HuH-7 (cell line): ENCODE measurements at places on chromosomes 5 and 9.

GRCh38 chr9:27861887-27862286 is 288.6 kb upstream of the C9orf72 start:
- DNase-seq, result no peak

DNA sequence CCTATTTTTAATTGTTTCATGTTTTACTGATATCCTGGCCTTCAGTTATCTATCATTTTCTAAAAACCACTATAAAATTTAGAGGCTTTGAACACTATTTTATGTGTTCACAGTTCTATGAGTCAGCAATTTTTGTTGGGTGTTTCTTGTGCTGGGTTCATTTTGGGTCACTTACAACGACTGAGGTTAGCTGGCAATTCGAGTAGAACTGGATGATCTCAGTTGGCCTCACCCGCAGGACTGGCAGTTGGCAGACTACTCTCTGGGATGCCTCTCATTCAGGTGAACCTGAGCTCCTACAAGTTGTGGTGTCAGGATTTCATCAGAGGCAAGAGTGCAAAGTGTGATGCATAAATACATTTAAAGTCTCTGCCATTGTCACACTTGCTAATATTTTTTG is 151.0 kb upstream of the PAPPA start:
- DNase-seq, result no peak

DNA sequence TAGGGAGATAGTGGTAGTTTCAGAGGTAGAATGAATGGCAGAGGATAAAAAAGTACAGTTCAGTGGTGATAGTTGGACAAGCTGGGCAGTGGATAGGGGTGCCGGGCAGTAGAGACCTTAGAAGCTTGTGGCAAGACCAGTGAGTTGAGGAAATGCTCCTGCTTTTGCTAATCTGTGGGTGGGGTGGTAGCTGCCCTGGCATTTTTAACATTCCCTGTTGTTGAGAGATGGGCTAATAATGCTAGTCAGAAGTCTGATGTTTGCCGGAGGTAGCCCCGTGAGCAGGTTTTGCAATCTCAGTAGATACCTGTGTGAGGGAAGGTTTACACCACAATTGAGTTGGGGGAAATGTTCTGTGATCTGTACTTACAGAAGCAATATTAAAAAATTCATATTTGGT is 91.1 kb downstream of the TRIO start:
- DNase-seq, result no peak

DNA sequence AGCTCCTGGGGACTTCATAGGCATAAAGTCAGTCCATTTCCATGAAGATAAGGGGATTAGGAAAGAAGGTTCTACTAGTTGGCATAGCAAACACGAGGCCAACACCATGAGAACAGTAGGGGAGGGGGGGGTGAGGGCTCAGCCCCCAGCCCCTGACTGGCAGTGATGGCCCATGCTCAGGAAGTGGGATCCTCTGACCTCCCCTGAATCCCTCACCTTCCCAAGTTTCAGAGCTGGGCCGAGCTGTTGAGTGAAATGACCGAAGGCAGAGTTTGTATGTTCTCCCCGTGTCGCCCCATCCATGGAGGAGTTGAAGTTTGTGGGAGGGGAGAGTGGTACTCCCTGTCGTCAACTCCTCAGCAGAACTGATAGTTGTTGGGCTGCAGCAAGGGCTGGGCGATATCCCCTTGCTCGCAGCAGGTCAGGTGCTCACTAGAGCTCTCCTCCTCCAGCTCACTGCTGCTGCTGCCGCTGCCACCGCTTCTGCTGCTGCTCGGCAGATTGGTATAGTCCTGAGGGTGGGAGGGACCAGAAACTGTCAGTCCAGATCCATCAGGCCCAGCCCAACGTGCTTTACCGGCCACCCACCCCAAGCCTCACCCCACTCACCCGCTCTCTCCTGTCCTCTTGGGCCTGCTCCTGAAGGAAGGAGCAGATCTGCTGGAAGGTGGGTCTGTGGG is 32.5 kb downstream of the CSF1R start:
- no peak for DNase-seq

DNA sequence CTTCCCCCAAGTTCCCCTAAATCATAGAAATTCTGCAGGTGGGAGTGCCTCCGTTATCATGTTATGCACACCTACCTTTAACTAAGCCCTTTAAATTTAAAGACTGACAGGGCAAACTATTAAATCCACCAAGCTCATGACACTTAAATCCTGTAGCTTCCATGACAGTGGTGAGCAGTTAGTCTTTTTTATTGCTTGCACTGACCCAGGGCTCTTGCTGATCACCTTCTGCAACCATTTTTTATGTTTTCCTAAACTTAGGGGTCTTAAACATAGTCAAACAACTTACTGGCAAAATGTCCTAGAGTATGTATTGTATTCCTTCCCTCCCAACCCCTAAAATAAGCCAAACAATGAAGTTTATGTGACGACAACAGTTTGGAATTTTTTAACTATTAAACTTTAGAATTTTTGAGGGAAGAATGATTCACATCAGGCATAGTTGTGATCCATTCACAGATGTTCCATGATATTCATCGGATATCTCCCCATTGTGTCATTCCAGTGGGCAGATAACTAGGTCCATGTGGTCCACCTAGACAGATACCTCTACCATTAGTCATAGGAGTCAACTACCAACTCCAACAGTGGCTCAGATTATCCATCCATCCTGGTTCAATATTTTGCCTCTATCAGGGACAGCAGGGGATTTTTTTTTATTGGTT is 283.1 kb downstream of the ADAMTS6 start:
- DNase-seq, result no peak

- DNase-seq, result no peak
Measured at GRCh38 chr9:76561900-76562299, 102.9 kb downstream of the GCNT1 start.

DNA sequence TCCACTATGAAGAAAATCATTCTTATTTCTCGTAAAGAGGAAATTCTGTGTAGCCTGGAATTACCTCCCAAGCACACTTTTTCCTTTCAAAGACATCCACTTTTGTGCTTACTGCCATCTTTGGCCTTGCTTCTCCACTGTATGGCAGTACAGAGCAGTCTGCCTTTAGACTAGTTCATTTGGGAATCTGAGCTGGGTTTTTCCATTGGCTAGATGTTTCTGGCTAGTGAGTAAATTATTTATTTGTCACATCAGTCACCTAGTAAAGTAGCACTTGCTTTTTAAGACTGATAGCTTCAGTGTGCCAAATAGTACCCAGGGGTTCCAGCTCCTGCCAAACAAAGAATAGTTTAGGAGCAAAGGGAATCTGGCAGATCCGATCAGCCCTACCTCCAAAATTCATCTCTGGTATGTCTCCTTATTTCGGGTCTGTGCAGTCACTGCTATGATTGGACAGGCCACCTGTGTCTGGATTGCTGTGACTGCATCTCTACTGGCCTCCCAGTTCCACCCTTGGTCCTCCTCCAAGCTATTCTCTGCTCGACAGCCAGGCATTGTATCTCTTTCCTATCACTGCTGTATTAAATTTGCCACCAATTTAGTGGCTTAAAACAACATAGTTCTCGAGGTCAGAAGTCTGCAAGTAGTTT is 97.6 kb downstream of the NUDT12 start:
- no peak for DNase-seq

GRCh38 chr9:91495450-91495849 is 71.8 kb upstream of the NFIL3 start:
- no peak for DNase-seq

DNA sequence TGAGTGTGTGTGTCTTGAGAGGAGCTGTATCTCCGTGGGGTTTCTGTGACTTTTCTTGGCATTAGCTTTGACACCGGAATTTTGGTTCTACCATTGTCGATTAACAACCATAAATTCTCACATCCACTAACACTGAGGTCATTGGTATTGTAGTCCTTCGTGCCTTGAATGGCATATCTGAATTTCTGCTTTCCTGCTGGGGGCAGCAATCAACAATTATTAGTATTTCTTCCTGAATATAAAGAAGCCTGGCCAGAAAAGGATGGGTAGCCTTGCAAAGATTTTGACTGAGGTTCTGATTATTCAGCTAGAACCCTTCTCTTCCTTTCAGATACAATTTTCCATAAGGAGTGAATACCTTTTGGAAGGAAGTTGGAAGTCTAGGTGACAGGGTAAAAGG is 33.5 kb upstream of the SHOC1 start:
- no peak for DNase-seq

GRCh38 chr9:28598408-28598807 is 1025.1 kb upstream of the C9orf72 start:
- no peak for DNase-seq

- DNase-seq, result no peak
Measured at GRCh38 chr5:146704949-146705665, 173.4 kb downstream of the PPP2R2B start.

DNA sequence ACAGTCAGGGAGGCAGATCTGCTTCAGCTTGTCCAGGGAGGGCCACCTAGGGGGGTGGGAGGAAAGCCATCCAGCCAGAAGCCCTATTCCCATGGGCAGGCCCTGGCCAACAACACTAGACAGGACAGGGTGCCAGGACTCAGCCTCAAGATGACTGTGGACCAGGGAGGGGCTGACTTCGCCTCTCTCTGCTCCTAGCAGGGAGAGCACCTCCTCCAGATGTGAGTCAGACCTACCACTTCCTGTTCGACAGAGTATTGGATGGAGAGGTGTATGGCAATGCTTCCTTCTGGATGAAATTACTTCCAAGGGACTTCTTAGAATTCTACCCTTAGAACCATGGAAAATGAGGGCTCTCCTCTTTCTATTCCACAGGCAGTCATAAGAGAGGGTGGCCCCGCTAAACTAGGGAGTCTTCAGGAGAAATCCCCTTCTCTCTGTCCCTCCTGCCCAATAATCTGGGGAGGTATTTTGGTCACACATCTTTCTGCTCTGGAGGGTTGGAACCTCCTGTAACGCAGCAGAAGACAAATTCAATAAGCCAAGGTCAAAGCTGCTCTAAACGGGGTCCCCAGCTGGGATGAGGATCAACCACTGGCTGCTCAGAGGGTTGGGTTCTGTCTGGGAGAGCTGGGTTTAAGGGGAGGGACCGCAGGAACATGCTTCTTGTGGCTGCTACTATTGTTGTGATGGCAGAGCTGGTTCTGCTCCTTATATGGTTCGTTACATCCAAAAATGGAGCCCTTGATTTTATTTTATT is 23.2 kb upstream of the RCL1 start:
- no peak for DNase-seq

DNA sequence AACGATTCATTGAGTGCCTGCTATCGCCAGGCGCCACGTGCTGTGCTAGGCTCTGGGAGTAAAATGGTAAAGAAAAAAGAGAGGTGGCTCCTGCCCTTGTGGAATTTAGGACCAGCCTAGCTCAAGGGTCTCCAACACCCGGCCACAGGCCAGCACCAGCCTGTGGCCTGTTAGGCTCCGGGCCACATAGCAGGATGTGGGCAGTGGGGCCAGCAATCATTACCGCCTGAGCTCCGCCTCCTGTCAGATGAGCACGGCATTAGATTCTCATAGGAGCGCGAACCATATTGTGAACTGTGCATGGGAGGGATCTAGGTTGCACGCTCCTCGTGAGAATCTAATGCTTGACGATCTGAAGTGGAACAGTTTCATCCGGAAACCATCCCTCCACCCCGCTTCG is 1.5 kb downstream of the RMRP start:
- peak; percentile 5 for DNase-seq

- DNase-seq, result no peak
Measured at GRCh38 chr5:160133071-160133917, 14.0 kb upstream of the PWWP2A start.

GRCh38 chr9:129584136-129584535 is 36.8 kb downstream of the C9orf50 start:
- DNase-seq, result peak; percentile 84

GRCh38 chr9:72300873-72301272 is 64.1 kb downstream of the ZFAND5 start:
- DNase-seq, result no peak

DNA sequence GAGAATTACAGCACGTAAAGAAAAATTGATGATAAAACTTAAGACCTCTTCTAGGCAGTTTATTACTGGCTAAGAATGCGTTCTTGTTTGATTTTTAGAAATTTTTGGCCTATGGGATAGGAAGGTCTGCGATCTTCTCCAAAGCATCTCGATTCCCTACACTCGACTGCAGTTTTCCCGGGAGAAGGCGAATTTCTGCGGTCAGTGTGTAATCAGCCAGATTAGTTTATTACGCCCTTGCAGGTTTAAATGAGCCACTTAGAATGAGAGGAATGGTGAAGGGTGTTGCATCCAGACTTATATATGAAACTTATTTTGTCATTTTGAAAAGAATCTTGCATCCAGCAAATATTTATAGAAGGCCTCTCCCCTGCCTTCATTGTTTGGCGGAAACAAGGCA is 1.2 kb downstream of the MTAP start:
- no peak for DNase-seq
